MCF 10A (cell line): ENCODE measurements at places on chromosomes 2 and 18. TPM values are rescaled to one million over a fixed set of nuclear protein-coding genes. Genes with fewer than 3 reads are reported as not detected.

SKOR2 gene
- not detected in 2 replicates for total RNA-seq

- H3K27ac ChIP-seq, result no peak overlapping the region
- H3K4me1 ChIP-seq, result no peaks in the 10 kb centered on the region
- H3K27me3 ChIP-seq, result peaks cover 94% of the 10 kb centered on the region
- no peak overlapping the region for H3K4me3 ChIP-seq
Observed at GRCh38 chr2:212284166-212284565, 254.4 kb downstream of the ERBB4 start.

- peak overlapping the region; percentile 4 for H3K4me3 ChIP-seq
- DNase-seq, result peak; percentile 51
- peak overlapping the region; percentile 97 for H3K27ac ChIP-seq
- peaks cover 81% of the 10 kb centered on the region for H3K4me1 ChIP-seq
- no peaks in the 10 kb centered on the region for H3K27me3 ChIP-seq
Observed at GRCh38 chr2:37654932-37655841, 16.3 kb downstream of the CDC42EP3 start.

DNA sequence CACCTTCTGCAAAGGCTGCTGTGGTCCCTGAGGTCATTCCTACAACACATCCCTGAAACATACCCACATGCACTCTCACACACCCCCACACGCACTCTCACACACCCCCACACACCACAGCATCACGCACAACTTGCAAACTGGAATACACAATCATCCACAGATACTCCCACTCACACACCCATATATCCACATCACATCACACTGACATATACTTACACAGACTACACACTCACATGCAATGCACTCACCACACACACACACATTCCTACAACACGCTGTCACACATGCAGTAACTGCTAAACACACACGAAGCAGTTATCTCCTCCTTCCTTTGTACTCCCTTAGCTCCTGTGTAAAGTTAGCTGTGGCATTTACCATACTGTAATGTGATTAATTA lies 57.1 kb upstream of the PKDCC start:
- H3K4me1 ChIP-seq, result no peaks in the 10 kb centered on the region
- no peaks in the 10 kb centered on the region for H3K36me3 ChIP-seq
- H3K4me3 ChIP-seq, result no peak overlapping the region
- H3K27ac ChIP-seq, result no peak overlapping the region
- DNase-seq, result no peak

DNA sequence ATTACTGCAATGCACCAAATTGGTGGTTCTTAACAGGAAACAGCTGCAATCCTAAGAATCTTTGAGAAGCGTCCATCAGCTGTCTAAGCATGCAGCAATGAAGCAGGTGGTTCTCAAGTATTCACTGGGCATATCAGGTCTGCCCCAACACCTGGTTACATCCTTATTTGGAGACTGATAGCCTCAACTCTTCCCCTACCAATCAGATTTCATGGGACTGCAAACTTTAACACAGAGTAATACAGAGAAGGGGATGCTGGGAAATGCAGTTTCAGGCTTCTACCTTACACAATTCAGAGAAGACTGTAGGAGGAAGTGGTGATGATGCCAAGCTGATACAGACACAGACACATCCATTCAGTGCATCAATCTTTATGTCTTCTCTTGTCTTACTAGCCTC lies 240.5 kb downstream of the BCL2 start:
- H3K4me3 ChIP-seq, result no peak overlapping the region
- no peak overlapping the region for H3K27ac ChIP-seq
- H3K4me1 ChIP-seq, result peaks cover 14% of the 10 kb centered on the region
- no peaks in the 10 kb centered on the region for H3K36me3 ChIP-seq

- H3K4me3 ChIP-seq, result no peak overlapping the region
- DNase-seq, result peak; percentile 85
- no peaks in the 10 kb centered on the region for H3K27me3 ChIP-seq
- H3K27ac ChIP-seq, result peak overlapping the region; percentile 55
- H3K36me3 ChIP-seq, result no peaks in the 10 kb centered on the region
Observed at GRCh38 chr2:189347540-189347939, 93.7 kb upstream of the WDR75 start.
